ENCODE measurements at places on chromosomes 6 and 20. TPM values are rescaled to one million over a fixed set of nuclear protein-coding genes. Genes with fewer than 3 reads are reported as not detected.

Gene UBE2C
- 254 TPM for total RNA-seq

- no peak overlapping the region for H3K4me3 ChIP-seq
- no peak for DNase-seq
- no peaks in the 10 kb centered on the region for H3K27me3 ChIP-seq
- no peaks in the 10 kb centered on the region for H3K36me3 ChIP-seq
- peaks cover 12% of the 10 kb centered on the region for H3K4me1 ChIP-seq
- H3K27ac ChIP-seq = no peak overlapping the region
Observed at GRCh38 chr6:43705996-43706395, 18.4 kb upstream of the MRPS18A start.

Gene PTCRA
- not detected for total RNA-seq

- no peaks in the 10 kb centered on the region for H3K27me3 ChIP-seq
- 0 out of 2 replicates have a peak, but pooled peaks cover 4% of the 10 kb centered on the region for H3K36me3 ChIP-seq
- DNase-seq = no peak
Observed at GRCh38 chr20:61745397-61746146, 320.1 kb downstream of the TAF4 start.

GRCh38 chr6:163955096-163955495 lies 540.6 kb downstream of the QKI start:
- no peak overlapping the region for H3K4me3 ChIP-seq
- H3K27ac ChIP-seq = no peak overlapping the region
- no peaks in the 10 kb centered on the region for H3K4me1 ChIP-seq
- no peaks in the 10 kb centered on the region for H3K27me3 ChIP-seq
- no peaks in the 10 kb centered on the region for H3K36me3 ChIP-seq

GRCh38 chr6:138001750-138002349 lies 105.4 kb downstream of the PERP start:
- H3K4me1 ChIP-seq = 0 out of 2 replicates have a peak, but pooled peaks cover 5% of the 10 kb centered on the region
- H3K27ac ChIP-seq = no peak overlapping the region
- no peaks in the 10 kb centered on the region for H3K27me3 ChIP-seq
- H3K36me3 ChIP-seq = no peaks in the 10 kb centered on the region
- DNase-seq = no peak
- no peak overlapping the region for H3K4me3 ChIP-seq

- H3K36me3 ChIP-seq = no peaks in the 10 kb centered on the region
- H3K4me1 ChIP-seq = no peaks in the 10 kb centered on the region
- no peaks in the 10 kb centered on the region for H3K27me3 ChIP-seq
- peak overlapping the region; percentile 42 for H3K4me3 ChIP-seq
Observed at GRCh38 chr6:7673063-7673536, 52.8 kb upstream of the BMP6 start.

GRCh38 chr20:32635764-32636163 lies 38.0 kb downstream of the C20orf203 start:
- H3K36me3 ChIP-seq = no peaks in the 10 kb centered on the region
- H3K4me3 ChIP-seq = no peak overlapping the region
- no peak for DNase-seq
- H3K4me1 ChIP-seq = no peaks in the 10 kb centered on the region

DNA sequence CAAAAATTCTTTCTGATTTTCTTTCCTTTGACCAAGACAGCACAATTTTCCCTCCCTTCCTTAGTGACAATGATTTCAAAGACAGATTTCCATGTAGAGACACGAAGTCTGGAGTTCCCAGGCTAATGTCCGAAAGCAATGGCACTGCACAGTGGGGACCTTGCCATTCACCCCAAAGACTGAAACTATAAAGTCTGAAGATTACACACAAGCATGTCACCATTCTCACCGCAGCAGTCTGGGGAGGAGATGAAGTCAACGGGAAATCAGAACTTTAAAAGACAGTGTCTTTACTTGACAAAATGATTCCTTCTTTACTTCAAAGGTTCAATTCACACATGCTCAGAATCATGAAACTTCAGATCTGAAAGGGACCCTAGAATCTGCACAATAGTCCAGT lies 8.3 kb downstream of the B4GALT5 start:
- peaks cover 8% of the 10 kb centered on the region for H3K4me1 ChIP-seq
- no peaks in the 10 kb centered on the region for H3K27me3 ChIP-seq
- no peak overlapping the region for H3K27ac ChIP-seq
- DNase-seq = no peak
- no peak overlapping the region for H3K4me3 ChIP-seq
- peaks cover 4% of the 10 kb centered on the region for H3K36me3 ChIP-seq

- no peak for DNase-seq
- no peak overlapping the region for H3K4me3 ChIP-seq
- no peaks in the 10 kb centered on the region for H3K27me3 ChIP-seq
- no peaks in the 10 kb centered on the region for H3K36me3 ChIP-seq
- H3K4me1 ChIP-seq = no peaks in the 10 kb centered on the region
Observed at GRCh38 chr6:54191461-54191860, 80.2 kb downstream of the MLIP start.

DNA sequence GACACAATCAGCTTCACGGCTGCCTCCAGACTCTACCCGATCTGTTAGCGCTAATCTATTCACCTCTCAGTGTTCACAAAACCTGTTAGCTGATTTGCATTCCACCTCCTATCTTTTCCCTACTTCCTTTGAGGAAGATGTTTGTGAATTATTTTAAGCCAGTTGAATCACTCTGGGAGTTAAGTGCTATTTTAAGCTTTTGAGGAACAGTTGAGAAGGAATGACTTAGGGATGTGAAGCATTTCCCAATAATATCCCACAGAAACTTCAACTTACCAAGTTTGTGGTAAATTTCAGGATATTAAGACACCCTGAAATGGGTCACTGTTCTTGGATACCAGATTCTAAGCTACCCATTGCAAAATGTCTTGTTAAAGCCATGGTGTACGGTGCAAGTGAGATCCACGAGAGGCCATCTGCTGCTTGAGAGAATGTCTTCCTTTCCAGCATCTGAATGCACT lies 145.2 kb upstream of the CITED2 start:
- no peak overlapping the region for H3K27ac ChIP-seq
- no peaks in the 10 kb centered on the region for H3K4me1 ChIP-seq
- no peaks in the 10 kb centered on the region for H3K27me3 ChIP-seq
- no peak for DNase-seq

DNA sequence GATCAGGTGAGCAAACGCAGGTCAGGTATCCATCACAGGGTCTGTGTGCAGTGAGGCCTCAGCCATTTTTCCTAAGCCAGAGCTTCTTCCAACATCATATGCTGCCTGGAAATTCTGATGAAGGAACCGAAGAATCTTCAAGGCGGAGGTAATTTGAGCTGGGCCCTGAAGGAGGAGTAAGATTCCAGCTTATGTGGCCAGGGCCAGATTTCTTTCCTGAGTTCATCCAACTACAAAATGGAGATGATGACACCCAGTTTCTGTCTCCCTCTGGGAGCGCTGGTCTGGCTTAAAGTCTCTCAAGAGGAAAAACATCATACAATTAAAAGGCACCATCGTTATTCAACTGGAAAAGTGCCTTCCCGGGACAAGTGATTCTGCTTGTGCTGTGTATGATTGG lies 6.9 kb upstream of the MANBAL start:
- H3K27me3 ChIP-seq = no peaks in the 10 kb centered on the region
- H3K4me1 ChIP-seq = no peaks in the 10 kb centered on the region
- H3K4me3 ChIP-seq = no peak overlapping the region
- no peaks in the 10 kb centered on the region for H3K36me3 ChIP-seq

DNA sequence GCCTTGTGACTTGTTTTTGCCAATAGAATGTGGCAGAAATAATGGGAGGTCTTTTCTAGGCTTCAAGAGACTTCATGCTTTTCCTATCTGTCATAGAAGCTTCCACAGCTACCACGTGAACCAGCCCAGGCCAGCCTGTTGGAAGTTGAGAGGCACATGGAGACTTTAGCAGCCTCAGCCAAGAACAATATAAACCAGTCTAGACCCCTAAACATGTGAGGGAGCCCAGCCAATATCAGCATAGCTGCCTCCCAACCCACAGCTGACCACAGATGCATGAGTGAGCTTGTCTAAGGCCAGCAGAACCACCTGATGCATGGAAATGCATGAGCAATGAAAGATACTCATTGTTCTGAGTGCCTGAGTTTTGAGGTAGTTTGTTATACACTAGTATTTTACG lies 540.7 kb upstream of the BTBD3 start:
- DNase-seq = no peak
- peaks cover 5% of the 10 kb centered on the region for H3K4me1 ChIP-seq
- H3K36me3 ChIP-seq = peaks cover 20% of the 10 kb centered on the region
- H3K27me3 ChIP-seq = no peaks in the 10 kb centered on the region
- no peak overlapping the region for H3K4me3 ChIP-seq
- H3K27ac ChIP-seq = no peak overlapping the region
